ENCODE measurements at places on chromosomes 3 and 15.

DNA sequence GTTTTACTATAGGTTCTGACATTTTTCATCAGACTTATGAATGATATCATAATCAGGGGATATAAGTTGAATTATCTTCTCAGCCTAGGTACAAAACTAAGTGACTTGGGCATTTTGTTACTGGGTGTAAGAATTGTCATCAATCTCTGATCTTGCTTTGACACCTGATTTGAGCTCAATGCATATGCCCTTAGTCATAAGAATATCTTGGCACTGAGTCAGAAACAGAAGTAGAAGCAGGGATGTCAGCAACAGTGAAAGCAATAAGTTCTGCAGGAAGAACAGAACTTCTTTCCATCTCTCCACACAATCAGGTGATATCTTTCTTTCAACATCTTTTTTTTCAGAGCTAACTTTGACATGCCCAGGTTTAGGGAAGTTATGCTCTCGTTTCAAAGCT, 14.6 kb downstream of the SLITRK3 start:
- DNase-seq, result no peak

DNA sequence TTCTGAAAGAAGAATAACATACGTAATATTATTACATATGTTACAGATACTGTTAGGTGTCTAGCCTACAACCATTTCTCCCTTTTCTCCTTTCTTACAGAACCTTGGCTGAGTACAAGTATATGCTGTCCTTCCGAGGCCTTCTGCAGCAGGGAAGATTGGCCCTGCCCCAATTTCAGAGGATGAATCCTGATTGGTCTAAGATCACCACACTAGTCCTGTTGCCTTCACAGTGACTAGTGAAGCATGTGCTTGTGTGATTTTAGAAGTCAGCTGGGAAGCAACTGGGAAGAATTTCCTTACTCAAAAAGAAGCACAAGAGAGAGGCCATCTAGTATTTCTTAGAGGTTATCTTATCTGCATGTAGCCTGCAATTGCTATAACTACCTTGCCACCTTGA, 30.6 kb upstream of the MECOM start:
- DNase-seq, result no peak

GRCh38 chr3:110405830-110406585, 665.6 kb upstream of the NECTIN3 start:
- DNase-seq, result peak; percentile 20

- no peak for DNase-seq
Measured at GRCh38 chr3:189195302-189195701, 23.5 kb downstream of the TPRG1 start.

GRCh38 chr3:124207873-124208485, 216.1 kb upstream of the ROPN1 start:
- no peak for DNase-seq

- DNase-seq, result no peak
Measured at GRCh38 chr15:25694239-25694584, 168.9 kb downstream of the ATP10A start.

GRCh38 chr15:28904003-28904402, 18.2 kb downstream of the APBA2 start:
- no peak for DNase-seq

GRCh38 chr3:131020122-131020693, 6.4 kb downstream of the ASTE1 start:
- DNase-seq, result no peak

DNA sequence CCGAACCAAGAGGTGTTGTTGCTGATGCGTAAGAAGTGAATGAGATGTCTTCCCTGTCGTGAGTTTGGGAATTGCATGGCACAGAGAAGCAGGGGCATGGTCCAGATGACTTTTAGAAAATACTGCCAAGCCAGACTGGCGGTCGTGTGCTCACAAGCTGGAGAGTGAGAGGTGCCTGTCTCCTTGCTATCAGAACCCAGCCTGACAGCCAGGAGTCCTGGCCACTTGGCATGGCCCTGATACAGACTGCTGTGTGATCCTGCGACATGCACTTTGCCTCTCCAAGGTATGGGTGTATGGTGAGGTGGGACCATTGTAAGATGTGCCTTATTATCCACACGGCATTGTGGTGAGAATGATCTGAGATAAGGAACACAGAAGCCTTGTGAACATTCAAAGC, 93.0 kb downstream of the SMAD3 start:
- no peak for DNase-seq

- DNase-seq, result no peak
Measured at GRCh38 chr3:152365766-152366593, 97.3 kb downstream of the MBNL1 start.

DNA sequence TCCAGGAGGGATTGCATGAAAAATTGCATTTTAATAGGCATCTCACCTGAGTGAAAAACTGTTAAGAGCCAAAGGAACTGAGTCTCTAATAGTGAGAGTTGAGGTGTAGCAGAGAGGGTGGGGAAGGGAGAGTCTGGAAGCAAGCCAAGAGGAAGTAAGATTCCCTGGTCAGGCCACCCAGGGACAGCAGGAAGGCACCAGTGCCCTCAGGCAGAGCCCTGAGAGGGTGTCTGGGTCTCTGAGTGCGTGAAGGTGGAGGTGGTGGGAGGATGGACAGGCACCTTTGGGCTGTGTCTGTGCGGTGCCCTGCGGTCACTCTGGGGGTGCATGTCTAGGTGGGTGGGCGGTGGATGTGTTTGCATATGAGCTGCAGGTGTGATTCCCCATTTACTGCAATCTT, 300.4 kb upstream of the ROPN1 start:
- DNase-seq, result no peak

DNA sequence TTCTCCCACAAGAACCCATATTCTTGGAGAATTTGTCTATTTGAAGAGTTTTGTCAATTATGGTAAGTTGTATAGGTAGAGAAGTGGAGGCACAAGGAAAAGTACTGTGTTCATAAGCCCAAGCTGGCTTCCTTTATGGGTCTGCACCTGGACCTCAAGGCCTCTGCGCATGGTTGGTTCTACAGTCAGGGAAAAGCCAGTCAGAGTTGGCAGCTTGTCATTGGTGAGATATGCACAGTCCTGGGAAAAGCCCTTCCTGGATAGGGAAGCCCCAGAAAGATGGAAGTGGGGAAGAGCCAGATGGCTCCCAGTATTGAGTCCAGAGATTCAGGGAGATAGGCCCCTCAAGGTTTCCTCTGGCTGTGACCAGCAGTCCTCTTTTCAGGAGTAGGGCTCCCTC, 15.8 kb downstream of the BOC start:
- DNase-seq, result no peak

GRCh38 chr3:69462022-69462825, 76.3 kb upstream of the FRMD4B start:
- DNase-seq, result no peak

- DNase-seq, result peak; percentile 96
Measured at GRCh38 chr3:124860599-124860998, 26.6 kb downstream of the ITGB5 start.

DNA sequence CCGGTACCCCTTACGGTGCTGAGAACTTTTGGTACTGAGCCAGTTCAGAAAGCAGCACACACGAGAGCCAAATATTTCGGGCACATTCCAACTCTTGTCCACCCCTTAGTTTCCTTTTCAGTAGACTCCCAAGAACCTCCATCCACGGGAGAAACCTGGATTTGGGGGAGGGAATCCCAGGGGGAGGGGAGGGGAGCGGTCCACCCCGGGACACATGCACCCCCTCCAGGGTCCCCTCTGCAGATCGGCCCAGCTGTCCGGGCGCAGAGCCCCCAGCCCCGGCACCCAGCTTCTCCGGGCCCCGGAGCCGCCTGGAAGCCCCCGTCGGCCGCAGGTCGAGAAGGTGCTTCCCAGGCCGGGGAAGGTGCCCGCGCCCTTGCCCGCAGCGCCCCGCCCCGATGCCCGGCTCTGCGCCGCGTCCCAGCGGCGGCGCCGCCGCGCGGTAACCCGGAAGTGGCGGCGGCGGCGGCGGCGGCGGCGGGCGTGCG, 455 bp upstream of the ABHD17C start:
- DNase-seq, result peak; percentile 67

DNA sequence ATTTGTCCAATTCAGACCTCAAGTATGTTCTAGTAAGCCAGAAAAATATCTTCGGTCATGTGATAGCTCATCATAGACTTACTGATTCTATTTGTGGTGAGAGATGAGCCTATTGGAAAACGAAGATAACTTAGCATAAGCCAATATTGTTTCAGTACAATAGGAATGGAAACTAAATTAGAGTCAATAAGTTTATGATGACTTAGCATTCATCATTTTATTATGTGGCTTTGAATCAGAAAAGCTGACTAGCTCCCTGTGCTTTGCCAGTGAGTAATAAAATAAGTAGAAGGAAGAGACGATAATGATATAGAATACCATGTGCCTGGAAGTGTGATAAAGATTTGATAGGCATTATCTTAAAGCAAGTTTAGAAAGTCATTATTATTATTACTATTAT, 605.6 kb downstream of the AGBL1 start:
- no peak for DNase-seq

GRCh38 chr3:37779289-37780152, 82.2 kb upstream of the CTDSPL start:
- peak; percentile 86 for DNase-seq

GRCh38 chr15:61227950-61228936, 859 bp downstream of the RORA start:
- DNase-seq, result peak; percentile 48

DNA sequence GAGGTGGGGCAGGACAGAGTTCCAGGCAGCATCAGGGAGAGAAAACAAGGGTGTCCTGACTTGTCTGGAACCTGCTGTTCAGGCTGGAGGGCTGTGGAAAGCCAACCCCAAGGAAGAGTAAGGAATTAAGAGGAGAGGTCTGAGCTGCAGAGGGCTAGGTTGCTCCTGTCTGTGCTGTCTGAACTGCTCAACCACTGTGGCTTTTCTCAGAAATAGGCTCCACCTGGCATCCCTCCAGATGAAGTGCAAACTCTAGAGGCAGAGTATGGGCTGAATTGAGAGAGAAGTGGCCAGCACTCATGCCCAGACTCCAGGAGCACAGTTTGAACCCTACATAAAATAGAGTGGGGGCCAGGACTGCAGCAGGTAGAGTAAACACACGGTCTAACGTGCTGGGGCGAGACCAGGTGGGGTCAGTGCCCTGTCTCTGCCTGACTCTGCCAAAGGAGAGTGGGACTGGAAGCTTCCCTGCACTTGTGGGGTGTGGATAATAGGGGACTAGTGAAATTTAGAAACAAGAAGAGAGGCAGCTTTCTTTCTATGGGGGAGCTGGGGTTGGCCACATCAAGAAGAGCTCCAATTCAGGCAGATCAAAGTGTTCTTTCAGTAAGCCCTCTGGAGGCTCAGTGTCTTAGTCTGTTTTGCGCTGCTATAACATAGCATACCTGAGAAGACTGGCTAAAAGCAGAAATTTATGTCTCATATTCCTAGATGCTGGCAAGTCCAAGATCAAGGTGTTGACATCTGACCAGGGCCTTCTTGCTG, 28.0 kb upstream of the MNS1 start:
- DNase-seq, result no peak

DNA sequence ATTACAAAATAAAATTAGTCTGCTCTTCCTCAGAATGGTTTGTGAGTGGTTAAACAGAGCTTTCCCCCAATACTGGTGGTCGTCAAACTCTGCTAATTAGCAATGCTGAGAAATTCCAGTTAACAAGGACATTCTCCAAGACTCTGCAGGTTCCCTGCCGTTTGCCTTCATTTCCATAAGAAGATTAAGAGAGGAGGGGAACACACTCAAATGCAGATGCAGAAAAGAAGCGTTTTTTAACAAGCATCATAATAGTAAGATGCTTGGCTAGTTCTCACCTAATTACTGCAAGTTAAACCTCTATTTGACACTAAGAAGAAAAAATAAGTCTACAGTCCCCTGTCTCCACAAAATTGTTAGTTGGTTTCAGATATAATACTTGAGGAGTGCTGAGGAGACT, 3.7 kb upstream of the SOX2 start:
- DNase-seq, result no peak

DNA sequence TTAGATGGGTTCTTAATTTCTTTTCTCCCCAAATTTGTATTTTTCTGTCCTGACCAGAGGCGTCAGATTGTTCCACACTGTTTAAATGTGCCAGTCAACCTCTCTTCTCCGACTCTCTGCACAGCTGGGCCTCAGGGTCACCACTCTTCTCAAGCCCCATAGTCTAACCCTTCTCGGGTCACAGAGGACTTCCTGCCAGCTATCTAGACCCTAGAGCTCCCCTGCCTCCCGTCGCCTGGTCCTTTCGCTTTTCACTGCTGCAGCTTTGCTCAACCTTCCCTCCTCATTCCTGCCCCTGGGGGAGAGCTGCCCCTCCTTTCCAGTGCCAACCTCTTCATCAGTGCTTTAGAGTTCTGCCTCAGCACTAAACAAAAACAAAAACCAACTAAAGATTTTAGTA, 151.7 kb downstream of the ATG7 start:
- no peak for DNase-seq

GRCh38 chr15:62873203-62873602, 169.3 kb upstream of the TPM1 start:
- DNase-seq, result no peak

DNA sequence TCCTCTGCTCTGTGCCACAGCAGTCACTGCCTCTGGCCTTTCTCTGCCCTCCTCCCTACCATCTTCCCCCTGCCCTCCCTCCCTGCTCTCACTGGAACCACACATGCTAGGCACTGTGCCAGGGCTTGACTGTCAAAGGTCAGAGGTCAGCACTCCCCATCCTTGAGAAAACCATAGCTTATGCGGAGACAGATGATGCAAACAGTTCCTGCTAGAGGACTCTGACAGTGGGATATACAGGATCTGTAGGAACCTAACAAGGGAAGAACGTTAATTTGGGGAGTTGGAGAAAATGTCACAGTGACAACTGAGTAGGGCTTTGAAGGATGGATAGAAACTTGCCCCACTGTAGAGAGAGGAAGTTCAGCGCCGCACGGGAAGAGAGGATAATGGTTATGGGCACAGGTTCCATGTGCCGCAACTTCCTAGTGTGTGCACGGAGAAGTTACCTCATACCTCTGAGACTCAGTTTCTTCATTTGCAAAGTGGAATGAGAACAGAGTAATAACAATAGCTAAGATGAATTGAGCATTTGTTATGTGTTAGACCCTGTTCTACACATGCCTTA, 29.3 kb upstream of the XYLB start:
- DNase-seq, result no peak

DNA sequence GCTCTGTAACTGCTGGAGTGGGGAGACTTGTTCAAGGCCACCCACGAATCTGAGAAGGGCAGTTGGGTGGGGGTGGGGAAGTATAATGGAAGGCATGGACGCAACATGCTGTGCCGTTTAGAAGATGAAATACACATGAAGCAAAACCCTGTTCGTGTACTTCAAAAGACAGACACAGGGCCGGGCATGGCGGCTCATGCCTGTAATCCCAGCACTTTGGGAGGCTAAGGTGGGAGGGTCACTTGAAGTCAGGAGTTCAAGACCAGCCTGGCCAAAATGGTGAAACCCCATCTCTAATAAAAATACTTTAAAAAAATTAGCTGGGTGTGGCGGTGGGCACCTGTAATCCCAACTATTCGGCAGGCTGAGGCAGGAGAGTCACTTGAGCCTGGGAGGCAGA, 36.9 kb upstream of the SFMBT1 start:
- DNase-seq, result no peak

GRCh38 chr15:45442507-45443135, 64.3 kb upstream of the GATM start:
- peak; percentile 79 for DNase-seq

DNA sequence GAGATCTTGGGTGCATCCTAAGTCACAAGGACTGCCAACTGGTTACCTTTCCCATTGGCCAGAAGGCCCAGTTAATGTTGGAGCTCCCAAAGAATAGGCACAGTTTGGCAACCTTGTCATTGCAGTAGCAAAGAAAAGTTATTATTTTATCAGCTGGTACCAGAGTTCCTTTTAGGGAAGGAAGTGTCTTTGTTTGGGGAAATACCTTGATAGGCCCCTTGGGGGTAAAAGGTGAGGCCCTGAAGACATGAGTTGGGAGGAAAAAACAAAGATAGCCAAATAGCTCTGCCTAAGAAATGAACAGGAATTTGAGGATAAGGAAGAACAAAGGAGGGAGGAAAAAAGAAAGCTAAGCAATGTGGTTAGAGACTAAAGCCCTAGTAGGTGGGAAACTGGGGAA, 85.8 kb downstream of the ANP32A start:
- no peak for DNase-seq
